ENCODE measurements at places on chromosomes 12 and 14.

DNA sequence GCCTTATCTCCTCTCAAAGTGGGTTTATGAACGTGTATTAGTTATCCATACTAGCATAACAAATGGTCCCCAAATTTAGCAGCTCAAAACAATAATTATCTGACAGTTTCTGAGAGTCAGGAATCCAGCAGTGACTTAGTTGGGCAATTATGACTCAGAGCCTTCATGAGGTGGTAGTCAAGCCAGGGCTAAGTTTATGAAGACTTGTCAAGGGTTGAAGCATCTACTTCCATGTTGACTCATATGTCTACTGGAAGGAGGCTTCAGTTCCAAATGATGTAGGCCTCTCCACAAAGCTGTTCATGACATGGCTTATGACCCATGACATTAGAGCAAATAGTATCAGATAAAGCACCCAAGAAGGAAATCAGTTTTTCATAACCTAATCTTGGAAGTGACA lies 73.2 kb downstream of the IPO8 start:
- no peak for DNase-seq

DNA sequence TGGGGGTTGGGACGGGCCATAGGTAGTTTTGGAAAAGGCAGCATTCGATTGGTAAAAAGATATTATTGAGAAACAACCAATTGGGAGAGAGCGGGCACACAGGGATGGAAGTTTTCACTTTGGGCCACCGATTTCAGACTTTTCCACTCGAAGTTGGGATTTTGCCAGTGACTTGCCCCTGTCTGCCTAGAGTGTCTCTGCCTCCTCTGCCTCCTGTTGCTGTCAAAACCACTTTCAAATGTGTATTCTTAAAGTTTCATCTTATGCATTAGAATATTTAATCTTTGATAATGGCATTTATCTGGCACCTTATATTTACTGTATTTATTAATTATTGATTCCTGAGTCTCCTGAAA lies 182.3 kb downstream of the FUT8 start:
- no peak for DNase-seq

DNA sequence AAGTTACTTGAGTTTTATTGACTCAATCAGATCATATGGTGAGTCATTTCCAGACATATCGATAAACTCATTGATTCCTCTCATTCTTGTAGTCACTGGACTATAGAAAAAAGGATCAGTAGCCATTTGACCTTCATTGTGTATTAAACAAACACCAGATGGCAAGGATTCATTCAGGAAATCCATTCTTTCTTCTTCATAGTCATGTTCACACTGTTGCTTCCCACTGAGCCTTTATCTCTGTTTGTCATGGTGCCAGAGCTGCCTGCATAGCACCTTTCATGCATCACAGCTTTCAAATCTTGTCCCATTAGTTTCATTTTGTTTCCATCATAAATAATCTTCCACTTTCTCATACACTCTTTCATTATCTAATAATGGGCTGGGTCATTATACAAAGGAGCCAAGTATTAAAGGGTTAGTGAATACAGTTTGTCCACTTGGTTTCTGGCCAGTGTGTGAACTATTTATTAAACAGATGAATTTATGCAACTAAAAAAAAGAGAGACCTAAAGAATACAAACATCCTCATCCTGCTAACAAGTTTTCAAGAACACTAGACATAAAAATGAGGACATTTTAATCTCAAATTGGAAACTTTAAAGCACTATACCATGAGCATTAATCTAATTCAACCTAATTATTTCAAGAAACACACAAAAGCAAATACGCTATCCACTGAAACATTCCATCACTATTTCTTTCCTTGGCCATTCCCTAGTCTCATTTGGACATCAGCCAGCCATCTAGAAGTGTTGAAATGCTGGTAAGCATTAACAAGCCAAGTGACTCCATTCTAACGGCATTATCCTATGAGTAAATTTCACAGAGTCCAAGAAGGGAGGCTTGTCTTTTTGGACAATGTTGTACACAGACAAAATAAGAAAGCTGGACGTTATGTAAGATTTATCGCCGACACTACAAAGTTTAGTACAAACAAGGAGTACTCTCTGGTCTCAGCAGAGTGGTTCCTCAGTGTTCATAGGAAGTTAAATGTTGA lies 476.5 kb downstream of the FOXG1 start:
- DNase-seq: no peak

GRCh38 chr12:43151441-43151981 lies 400.5 kb downstream of the ADAMTS20 start:
- DNase-seq: no peak

DNA sequence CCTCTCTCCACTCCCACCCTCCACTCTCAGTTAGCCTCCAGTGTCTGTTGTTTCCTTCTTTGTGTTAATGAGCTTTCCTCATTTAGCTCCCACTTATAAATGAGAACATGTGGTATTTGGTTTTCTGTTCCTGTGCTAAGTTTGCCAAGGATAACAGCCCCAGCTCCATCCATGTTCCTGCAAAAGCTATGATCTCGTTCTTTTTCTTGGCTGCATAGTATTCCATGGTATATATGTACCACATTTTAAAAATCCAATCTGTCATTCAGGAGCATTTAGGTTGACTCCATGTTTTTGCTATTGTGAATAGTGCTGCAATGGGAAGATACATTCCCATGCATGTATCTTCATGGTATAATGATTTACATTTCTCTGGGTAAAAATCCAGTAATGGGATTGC lies 2.8 kb upstream of the WASHC4 start:
- no peak for DNase-seq

GRCh38 chr12:107484230-107484629 lies 201.4 kb upstream of the PWP1 start:
- no peak for DNase-seq

GRCh38 chr14:25620515-25620914 lies 570.6 kb upstream of the STXBP6 start:
- DNase-seq: no peak

DNA sequence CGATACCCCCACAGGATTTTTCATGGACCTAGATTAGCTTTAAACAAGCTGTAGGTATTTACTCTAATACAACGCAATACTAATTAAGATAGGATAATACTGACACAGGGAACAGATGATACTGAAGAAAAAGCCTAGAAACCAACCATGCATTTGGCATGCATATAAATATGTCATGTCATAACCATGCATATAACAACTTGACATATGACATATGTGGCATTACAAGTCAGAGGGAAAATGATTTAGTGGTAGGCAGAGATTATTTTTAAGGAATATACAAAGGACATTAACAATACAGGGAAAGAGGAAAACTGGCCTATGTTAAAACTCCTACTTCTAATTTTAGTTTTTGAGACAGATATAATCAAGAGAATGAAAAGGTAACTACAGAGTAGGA lies 27.9 kb downstream of the CAPS2 start:
- no peak for DNase-seq

- no peak for DNase-seq
These were observed 6.1 kb upstream of the CEP170B start for GRCh38 chr14:104858811-104859426.

DNA sequence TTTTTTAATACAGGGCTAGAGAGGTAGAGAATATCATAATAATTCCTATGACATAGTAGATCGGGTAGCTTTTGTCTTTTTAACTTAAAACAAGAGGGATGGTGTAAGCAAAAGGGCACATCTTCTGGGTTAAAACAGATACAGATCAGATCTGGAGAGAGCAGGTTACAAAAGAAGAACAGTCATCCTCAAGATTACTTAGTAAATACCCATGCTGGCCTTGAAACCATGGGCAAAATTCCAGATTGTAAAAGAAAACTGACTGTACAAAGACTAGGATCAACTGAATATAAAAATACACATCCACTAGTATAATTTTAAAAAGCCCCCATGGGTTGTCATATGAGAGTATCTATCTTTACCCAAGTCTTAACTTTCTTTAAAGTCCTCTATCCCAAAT lies 76.7 kb downstream of the MED13L start:
- no peak for DNase-seq

GRCh38 chr12:12613344-12613743 lies 1.7 kb downstream of the CREBL2 start:
- DNase-seq: no peak

GRCh38 chr12:116162071-116162470 lies 115.4 kb downstream of the MED13L start:
- DNase-seq: no peak

Data from NCI-H460 (cell line).